ENCODE measurements at places on chromosomes 2 and 18. TPM values are rescaled to one million over a fixed set of nuclear protein-coding genes. Genes with fewer than 3 reads are reported as not detected.

ST6GAL2 gene
- total RNA-seq, result not detected

GRCh38 chr2:219434468-219434717 lies 250 bp upstream of the SPEG start:
- DNase-seq, result no peak

GRCh38 chr18:36950282-36950681 lies 121.4 kb downstream of the KIAA1328 start:
- DNase-seq, result no peak

GRCh38 chr18:67783196-67783946 lies 266.9 kb upstream of the DSEL start:
- no peak for DNase-seq

- no peak for DNase-seq
These were observed 30.1 kb downstream of the WDFY1 start for GRCh38 chr2:223915071-223915470.

GRCh38 chr2:58907644-58908043 lies 666.5 kb upstream of the FANCL start:
- DNase-seq, result no peak

Measured in activated CD8-positive, alpha-beta memory T cell treated with anti-CD3 and anti-CD28 coated beads, Interleukin-2, amount 10 ng/mL, durations not matched to agents 7 days and 5 days (primary cell).